ENCODE measurements at places on chromosomes 7 and 10. TPM values are rescaled to one million over a fixed set of nuclear protein-coding genes. Genes with fewer than 3 reads are reported as not detected.

GRCh38 chr7:51980313-51980712 lies 663.7 kb upstream of the COBL start:
- H3K4me1 ChIP-seq: no peaks in the 10 kb centered on the region
- no peak for DNase-seq
- no peaks in the 10 kb centered on the region for H3K27me3 ChIP-seq
- H3K27ac ChIP-seq: no peak overlapping the region
- no peaks in the 10 kb centered on the region for H3K36me3 ChIP-seq

Gene FRMPD2
- 0.42 TPM for total RNA-seq

Gene RADIL
- 2.5 TPM for total RNA-seq

GRCh38 chr10:73645251-73645650 lies 4.0 kb upstream of the MYOZ1 start:
- H3K4me1 ChIP-seq: peaks cover 2% of the 10 kb centered on the region
- no peak overlapping the region for H3K4me3 ChIP-seq
- DNase-seq: no peak

DNA sequence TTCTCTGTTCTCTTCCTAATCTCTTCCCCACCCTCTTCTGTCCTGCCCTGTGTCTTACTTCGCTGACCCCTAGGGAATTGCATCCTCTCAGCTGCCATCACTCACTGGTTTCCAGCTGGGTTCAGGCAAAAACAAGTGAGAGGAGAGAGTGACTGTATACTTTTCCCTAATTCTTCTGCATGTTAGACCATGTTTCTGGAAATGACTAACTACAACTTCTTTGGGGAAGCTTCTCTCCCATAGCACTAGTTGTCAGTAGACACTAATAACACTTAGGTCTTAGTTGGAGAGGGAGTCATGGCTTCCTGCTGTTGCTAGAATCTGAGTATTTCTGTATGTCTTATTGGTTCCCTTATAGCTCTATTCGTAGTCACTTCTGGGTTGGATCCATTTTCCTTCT lies 299.0 kb upstream of the FZD1 start:
- no peaks in the 10 kb centered on the region for H3K27me3 ChIP-seq
- H3K36me3 ChIP-seq: no peaks in the 10 kb centered on the region
- DNase-seq: no peak
- H3K4me3 ChIP-seq: no peak overlapping the region
- no peaks in the 10 kb centered on the region for H3K4me1 ChIP-seq

Gene NODAL
- not detected for total RNA-seq

- no peak overlapping the region for H3K4me3 ChIP-seq
- no peaks in the 10 kb centered on the region for H3K4me1 ChIP-seq
- no peak for DNase-seq
- no peaks in the 10 kb centered on the region for H3K36me3 ChIP-seq
- H3K27me3 ChIP-seq: no peaks in the 10 kb centered on the region
These were observed 867.1 kb upstream of the PHF14 start for GRCh38 chr7:10106609-10107008.

DNA sequence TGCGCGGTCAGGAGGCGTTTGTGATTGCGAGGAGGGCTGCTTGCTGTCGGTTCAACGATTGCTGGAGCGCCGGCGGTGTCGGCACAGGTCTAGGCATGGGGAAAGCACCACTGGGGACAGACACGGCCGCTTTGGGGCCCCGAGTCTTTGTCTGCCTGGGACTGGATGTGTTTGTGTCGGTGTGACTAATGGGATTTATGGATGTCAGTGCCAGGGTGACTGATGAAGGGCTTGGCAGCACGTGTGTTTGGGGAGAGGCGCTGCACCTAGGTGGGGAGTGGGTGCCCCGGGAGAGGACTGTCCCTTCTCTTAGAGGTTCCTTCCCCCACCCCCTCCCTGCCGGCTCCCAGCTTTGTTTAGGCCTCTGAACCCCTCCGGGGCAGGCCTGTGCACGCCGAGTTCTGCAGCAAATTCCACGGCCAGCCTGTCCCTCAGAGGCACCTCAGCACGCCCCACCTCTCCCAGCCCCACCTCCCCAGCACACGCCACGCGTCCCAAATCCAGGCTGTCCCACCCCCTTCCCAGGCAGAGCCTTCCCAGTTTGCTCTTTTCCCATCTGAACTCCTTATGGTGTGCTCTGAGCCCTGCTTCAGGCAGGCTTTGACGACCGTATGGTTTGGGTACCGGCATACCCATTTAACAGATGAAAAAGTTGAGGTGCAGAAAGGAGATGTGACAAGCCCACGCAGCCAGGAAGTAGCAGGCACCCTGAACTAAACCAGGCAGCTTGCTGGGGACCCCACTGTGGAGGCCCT lies 6.4 kb upstream of the TNRC18 start:
- H3K27ac ChIP-seq: peak overlapping the region; percentile 71
- H3K27me3 ChIP-seq: no peaks in the 10 kb centered on the region
- H3K4me3 ChIP-seq: peak overlapping the region; percentile 60
- DNase-seq: no peak
- H3K4me1 ChIP-seq: peaks cover 13% of the 10 kb centered on the region

Gene PON3
- 3.4 TPM for total RNA-seq
